ENCODE measurements at places on chromosomes 6 and 20.

DNA sequence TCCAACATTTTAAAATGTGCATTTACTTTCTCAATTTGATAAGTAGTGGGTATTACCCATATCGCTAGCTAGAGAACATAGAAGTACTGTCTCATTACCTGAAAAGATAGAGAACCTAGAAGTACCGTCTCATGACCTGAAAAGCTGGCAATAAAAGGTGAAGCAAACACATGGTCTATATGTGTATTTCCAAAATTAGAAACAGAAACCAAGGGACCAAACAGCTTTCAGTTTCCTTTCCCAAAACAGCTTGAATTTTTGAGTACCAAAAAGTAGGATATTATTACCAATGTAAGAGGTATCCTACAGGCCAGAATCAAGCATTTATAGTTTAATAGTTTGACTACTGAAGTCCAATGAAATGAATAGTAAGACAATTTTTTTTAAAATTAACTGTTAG lies 77.2 kb downstream of the KIF13A start:
- DNase-seq = no peak

DNA sequence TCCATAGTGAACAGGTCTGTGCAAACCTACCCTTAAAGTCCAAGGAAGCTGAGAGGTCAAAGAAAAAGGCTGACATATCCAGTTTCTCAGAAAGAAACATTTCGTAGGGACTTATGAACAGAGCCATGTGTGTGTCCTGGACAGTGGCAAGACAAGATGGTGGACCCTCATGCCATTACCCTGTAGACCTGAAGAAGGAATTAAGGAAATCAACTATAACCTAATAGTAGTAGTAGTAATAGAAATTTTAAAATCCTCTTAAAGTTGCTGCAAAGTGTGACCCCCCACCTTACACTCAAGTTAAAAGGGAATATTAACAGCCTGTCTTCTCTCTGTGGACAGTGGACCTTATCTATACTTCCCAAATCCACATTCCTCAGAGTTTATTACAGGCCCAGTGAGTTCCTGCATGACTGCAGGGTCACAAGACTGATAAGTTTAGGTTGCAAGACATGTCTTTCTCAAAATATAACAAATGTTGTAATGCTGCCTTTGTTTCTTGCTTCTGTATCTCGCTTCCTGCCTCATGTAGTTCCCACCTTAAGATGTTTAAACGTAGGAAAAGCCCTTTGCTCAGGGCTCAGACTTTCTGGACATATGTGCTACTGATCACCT lies 10.6 kb downstream of the IL22RA2 start:
- no peak for DNase-seq

- no peak for DNase-seq
Observed at GRCh38 chr6:154319231-154319858, 37.3 kb downstream of the IPCEF1 start.

DNA sequence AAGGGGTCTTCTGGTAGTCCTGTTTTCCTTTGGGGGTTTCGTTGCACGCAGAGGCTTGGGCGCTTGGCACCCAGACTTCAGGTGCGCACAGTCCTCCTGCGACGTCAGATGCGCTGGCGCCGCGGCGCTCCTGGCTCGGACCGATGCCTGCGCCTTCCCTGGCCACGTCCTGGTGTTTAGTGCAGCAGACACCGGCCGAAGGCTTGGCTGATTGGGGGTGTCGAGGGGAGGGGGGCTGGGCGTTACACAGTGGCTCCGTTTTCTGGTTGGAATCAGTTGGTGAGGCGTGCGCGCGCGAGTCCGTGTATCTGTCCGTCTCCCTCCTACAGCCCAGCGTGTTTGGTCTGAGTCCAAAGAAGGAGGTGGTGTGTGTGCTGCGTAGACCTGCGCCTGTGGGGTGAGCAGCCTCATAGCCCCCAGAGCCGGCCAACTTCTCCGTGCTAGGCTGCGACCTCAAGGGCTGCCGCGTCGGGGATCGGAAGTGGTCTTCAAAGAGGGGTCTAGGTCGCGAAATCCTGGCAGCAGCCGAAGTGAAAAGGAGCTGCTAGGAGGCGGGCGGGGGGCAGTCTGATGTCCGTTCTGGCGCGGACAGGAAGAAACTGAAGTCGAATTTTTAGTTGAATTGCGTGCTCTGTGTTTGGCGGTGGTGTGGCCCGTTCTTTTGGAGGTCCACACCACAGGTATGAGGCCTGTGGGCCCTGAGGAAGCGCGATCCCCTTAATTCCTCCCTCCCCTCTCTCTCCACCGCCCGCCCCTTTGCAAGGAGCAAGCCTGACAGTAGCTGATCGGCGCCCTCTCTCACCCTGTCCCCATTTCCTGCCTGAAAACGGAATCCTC lies 1.5 kb downstream of the SYNDIG1 start:
- DNase-seq = no peak

- DNase-seq = no peak
Observed at GRCh38 chr6:8579372-8579771, 144.0 kb upstream of the SLC35B3 start.

DNA sequence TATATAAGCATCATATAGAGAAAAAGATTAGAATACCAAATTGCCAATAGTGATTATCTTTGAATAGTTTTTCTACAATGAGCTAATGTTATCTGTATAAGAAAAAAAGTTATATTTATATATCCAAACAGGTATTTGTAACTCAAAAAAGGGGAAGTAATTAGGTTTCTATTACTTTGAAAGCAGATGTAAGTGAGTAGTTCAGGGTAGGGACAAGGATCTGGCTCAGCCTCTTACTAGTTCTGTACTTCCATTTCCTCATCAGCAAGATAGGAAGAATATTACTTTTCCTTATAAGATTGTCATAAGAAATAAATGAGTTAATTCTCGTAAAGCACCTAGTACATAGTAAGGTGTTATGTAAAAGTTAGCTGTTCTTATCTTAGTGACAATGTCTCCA lies 32.2 kb downstream of the AHI1 start:
- DNase-seq = no peak

GRCh38 chr6:101572627-101573026 lies 179.1 kb downstream of the GRIK2 start:
- DNase-seq = no peak

DNA sequence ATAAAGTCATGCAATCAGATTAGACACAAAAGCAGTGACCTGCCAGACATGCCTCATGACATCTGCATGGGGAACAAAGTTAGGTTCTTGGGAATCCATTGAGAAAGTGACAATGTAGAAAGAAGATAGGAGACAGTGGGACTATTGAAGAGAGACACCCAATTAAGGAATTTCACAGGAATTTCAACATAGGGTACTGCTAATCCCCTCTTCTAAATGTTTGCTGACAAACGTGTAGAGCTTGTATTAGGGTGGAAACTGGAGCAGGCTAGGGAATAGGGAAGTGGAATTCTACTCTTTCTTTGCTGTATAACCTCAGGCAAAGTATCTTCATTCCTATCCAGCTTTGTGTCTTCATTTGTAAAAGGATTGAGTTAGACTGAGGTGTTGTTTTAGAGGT lies 409.4 kb upstream of the SASH1 start:
- no peak for DNase-seq

- no peak for DNase-seq
Observed at GRCh38 chr6:86685230-86685797, 252.0 kb upstream of the HTR1E start.

DNA sequence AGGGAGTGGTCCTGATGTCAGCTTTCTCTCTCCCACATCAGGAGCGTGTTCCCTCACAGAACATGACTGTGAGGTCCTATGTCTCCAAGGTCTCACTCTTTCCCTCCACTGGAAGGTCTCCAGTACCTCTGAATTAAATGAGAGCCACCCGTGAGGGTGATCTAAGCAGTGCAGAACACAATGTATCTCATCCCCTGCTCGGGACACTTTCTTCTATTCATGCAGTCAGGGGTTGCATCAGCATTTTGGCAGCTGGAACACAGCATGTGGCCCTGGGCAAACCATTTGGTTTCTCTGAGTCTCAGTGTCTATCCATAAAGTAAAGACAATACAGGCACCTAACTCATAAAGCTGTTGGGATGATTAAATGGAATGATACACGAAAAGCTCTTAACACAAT lies 34.2 kb downstream of the MAFB start:
- no peak for DNase-seq

GRCh38 chr6:104623052-104623690 lies 236.5 kb downstream of the HACE1 start:
- DNase-seq = no peak

DNA sequence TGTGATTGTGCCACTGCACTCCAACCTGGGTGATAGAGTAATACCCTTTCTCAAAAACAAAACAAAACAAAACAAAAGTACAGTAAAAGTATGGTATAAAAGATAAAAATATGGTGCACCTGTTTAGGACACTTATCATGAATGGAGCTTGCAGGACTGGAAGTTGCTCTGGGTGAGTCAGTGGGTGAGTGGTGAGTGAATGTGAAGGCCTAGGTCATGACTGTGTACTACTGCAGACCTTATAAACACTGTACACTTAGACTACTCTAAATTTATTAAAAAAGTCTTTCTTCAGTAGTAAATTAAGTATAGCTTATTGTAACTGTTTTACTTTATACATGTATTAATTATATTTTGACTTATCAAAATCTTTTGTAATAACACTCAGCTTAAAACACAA lies 46.0 kb downstream of the ZFP64 start:
- no peak for DNase-seq

DNA sequence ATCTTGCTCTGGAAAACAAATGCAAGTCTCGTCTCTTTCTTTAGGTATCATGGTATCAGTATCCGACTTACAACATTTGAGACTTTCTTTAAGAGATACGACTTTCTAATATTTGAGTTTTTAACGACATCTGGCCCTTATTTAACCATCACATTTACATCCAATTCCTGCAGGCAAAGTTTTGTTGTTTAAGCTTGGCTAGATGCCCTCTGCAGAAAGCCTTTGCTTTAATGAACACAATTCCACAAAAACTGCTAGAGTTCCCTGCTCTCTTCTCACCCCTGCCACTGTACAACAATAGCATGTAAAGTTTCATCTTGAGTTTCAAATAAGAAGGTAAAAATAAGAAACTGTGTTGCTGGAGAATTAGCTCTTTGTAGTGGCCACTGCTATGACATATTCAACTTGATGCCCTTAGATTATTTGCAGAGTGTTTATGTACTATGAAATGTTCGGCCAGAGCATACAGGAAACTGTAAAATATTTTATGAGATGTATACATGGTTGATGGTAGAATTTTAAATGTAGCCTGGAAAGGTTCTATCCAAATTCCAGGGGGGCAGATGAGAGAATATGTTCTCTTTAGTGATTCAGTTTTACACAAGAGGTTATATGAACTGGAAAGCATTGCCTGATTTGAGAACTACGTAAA lies 438.6 kb downstream of the CDC5L start:
- no peak for DNase-seq

DNA sequence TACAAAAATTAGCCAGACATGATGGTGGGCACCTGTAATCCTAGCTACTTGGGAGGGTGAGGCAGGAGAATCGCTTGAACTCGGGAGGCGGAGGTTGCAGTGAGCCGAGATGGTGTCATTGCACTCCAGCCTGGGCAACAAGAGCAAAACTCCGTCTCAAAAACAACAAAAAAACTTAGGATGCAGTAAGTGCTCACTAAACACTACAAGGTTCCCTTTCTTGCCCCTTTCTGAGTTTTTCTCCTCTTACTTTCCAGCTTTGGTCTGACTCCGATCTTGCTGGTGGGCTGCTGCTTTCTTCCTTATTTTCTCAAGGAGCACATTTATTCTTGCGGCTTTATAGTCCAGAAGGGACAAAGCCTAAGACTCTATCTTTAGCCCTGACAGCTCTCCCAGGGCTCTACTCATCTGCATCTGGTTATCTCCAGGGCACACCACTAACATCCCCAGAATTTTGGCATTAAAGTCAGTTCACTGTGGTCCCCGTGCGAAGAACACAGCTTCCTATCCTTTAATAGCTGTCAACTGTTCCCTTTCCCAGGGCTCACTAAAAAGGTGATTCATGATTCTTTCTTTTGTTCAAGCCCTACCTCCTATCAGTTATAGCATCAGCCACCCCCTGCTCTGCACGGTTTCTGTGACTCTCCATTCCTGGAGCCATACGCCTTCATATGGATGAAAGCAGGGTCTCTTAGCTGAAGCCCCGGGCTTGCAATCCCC lies 17.1 kb upstream of the RPN2 start:
- no peak for DNase-seq

DNA sequence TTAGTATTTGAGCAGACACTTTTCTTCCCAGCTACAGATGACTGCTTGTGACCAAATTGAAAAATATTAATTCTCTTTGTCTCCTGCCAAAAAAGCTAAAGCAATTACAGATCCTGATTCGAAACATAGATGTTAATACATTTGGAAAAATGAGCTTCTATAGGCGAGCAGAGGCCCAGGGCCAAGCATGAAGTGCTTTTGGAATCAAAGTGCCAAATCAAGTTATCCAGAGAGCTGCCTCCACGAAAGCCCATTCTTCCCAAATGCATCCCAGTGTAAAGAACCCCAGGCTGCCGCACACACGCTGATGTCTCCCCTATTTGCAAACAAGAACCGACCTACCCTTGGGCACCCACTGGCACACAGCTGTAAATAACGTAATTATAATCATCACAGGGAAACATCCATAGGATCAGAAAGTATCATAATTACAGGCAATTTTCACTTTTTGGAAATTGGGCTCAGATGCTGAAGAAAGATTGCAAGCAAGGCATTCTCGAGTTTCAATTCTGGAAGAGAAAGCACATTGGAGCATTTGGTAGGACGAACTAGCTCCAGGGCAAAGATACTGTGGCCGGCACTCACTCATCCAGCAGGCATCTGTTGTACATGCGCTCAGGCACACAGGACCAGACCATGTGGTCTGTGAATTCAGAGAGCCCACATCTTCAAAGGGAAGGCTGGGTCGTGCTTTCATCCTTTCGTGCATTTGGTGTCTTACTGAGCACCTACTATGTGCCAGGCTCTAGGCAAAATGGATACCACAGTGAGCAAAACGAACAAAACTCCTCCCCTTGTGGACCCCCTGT lies 45.9 kb downstream of the BMP7 start:
- DNase-seq = no peak

GRCh38 chr6:127855542-127856159 lies 45.2 kb downstream of the THEMIS start:
- DNase-seq = no peak

- no peak for DNase-seq
Observed at GRCh38 chr6:131167773-131168172, 32.5 kb downstream of the AKAP7 start.
